Frontal cortex (tissue), 4 donors: ENCODE measurements at places on chromosomes 4 and X.

- no peak for DNase-seq
Observed at GRCh38 chrX:54452920-54453319, 12.7 kb downstream of the TSR2 start.

DNA sequence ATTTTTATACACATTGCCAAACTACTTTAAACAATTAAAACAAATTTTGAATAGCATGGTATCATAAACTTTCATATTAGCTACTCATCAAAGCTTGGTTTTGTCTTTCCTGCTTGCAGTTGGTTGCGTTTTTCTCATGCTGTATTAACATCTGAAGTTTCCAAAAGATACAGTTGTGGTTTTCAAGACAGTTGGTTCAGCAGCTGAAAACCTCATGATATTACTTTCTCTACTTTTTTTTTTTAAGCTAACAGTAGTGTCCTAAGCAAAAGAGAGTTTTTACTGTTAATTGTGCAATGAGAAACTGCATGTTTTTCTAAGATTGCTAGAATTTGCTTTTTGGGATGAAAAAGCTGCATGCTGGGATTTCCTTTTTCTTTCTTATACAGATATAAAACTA is 15.2 kb downstream of the RUFY3 start:
- no peak for DNase-seq

GRCh38 chrX:74535086-74535407 is 79.4 kb downstream of the RLIM start:
- no peak for DNase-seq

- no peak for DNase-seq
Observed at GRCh38 chr4:134544303-134544770, 342.7 kb upstream of the PABPC4L start.

GRCh38 chr4:16896881-16897750 is 1.3 kb downstream of the LDB2 start:
- DNase-seq = no peak

GRCh38 chr4:175562542-175562941 is 249.5 kb downstream of the GPM6A start:
- DNase-seq = no peak

- DNase-seq = no peak
Observed at GRCh38 chrX:155242300-155242699, 22.0 kb downstream of the RAB39B start.

DNA sequence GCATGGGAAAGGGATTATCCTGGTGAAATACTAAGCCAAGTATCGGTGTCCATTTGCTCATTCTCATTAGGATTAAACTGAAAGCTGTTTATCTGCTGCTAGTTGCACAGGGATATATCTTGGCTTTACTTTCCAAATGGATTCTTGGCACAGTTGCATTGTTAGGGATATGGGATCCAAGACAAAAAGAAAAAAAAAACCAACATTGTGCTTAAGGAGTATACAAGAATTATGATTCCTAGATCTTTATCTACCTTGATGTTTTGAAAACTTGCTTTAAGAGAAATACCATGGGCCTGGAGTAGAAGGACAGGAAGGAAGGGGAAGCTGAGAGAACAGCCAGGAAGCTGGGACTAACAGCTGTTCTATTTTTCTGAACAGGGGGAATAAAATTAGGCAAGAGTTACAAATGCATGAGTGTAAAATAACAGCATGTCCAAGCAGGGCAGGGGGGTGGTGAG is 107.6 kb downstream of the ATXN3L start:
- no peak for DNase-seq

GRCh38 chr4:38383646-38384121 is 280.3 kb upstream of the KLF3 start:
- no peak for DNase-seq

DNA sequence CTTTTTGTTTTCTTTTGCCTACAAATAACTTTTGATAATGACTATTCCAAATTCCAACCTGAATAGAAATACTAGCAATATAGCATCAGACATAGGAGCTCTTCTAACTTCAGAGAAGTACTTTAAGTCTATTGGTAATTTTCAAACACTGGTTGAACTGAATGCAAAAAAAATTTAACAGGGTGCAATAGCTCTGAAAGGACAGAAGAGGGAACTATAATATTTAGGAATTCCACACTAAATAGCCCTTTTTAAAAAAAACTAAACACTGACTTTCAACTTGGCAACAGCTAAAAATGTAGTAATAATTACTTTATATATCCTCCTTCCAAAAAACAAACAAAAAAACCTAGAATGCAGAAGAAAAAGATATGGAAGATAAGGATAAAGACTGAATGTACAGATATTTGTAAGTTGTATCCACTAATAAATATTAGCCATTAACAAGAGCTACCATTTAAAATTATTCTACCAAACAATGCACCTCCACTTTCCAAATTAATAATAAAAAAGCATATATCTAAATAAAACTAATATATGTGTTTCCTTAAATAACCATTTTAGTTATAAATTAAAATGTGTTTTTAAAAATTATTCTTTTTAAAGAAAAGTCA is 81.4 kb downstream of the FBXW7 start:
- DNase-seq = peak; percentile 16

GRCh38 chrX:143429811-143430210 is 87.5 kb downstream of the SPANXN3 start:
- no peak for DNase-seq

DNA sequence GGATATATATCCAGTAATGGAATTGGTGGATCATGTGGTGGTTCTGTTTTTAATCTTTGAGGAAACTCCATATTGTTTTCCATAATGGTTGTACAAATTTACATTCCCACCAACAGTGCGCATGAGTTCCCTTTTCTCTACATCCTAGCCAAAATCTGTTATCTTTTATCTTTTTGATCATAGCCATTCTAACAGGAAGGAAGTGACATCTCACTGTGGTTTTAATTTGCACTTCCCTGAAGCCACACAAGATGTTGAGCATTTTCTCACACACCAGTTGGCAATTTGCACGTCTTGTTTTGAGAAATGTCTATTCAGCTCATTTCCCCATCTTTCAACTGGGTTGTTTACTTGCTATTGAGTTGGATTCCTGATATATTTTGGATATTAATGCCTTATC is 194.9 kb downstream of the CBLL2 start:
- DNase-seq = no peak

DNA sequence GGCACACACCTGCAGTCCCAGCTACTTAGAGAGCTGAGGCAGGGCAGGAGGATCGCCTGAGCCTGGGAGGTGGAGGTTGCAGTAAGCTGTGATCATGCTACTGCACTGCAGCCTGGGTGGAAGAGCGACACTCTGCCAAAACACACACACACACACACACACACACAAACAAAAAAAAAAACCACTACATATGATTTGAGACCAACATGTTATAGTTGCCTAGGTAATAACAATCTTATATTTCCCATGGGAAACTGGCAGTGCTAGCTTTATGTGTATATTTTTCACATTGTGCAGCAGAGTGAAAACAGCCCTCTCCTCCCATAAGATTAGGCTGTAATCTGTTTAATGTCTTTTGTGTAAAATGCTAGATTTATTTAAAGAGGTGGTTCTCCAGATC is 3.1 kb upstream of the FAM241A start:
- DNase-seq = no peak

GRCh38 chr4:168569066-168569930 is 72.4 kb downstream of the PALLD start:
- DNase-seq = no peak

DNA sequence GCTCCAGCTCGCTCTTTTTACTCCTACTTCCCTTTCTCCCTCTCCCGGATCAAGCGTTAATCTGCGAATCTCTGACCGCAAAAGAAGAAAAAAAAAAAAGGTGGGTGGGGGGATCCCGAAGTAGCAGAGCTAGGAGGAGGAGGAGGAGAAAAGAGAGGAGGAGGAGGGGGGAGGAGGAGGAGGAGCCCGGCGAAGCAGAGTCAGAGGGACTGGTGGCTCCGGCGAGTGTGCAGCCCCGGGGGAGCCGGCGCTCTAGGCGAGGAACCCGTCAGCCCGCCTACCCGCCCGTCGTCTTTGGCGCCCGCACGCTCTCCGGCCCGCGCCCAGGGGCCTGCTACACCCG is at the start of gene NHSL2:
Gene NHSL2, plus strand, starts transcription at position 203 of the 343 bp plus-strand sequence.
- DNase-seq = no peak

GRCh38 chr4:78949735-78950134 is 10.5 kb upstream of the PAQR3 start:
- DNase-seq = no peak

DNA sequence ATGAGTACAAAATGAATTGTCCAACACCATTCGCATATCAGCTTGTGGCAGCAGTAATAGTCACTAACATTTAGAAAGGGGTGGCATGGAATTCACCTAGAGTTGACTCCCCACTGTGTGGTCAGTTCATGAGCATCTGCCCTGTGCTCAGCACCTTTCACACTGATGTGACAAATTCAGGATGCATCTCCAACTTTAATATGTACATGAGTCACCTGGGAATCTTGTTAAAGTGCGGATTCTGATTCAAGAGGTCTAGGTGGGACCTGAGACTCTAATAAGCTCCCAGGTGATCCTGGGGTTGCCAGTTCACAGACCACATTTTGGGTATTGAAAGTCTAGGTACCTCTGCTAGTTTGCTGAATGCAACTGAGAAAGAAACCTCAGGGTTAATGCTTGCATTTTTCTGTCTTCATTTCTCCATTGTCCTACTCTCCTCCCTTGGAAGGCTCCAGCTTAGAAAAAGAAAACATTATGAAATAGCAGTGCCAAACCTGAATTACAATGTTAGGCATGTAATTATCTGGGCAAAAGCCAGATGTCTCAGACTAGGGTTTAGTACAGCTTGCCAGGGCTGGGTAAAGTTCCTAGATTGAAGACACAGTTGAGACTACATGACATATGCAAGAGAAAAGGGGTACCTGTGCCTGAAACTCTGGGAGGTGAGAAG is 32.7 kb downstream of the TMSB4X start:
- DNase-seq = no peak

DNA sequence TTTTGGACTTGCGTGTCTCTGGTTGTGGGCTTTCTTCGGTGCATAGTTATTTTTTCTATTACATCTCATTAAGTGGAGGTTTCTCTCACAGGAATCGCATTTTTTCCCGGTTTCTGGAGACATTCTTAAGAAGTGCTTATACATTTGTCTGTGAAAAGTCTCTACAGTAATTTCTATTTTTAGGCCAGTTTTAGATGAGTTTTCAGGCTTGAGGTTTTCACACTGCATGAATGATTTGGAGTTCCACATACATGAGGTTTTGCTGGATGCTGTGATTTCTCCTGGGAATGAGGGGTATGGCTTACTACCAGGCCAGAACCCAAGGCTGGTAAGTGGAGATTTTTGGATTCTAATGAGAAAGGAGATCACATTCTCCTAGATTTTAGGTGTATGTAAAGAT is 422.6 kb upstream of the SLIT2 start:
- DNase-seq = no peak

DNA sequence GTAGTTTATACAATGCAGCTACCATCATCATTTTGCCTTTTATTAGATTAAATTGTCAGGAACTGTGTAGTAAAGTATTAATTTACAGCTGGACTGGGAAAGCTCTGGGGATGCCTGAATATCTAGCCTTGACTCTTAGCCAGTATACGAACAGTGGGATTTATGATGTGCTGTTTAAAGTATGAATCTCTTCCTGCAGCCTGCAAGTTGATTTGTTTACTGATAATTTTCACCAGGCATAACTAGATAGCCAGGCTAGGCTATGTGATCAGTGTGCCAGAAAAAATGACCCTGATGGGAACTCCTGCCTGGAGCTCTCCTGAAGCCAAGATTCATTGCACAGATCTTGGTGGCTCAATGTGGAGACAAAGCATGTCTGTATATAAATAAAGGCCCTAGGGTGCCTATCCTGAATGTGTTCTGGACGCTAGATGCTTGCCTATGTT is 119.2 kb downstream of the SCLT1 start:
- DNase-seq = no peak

DNA sequence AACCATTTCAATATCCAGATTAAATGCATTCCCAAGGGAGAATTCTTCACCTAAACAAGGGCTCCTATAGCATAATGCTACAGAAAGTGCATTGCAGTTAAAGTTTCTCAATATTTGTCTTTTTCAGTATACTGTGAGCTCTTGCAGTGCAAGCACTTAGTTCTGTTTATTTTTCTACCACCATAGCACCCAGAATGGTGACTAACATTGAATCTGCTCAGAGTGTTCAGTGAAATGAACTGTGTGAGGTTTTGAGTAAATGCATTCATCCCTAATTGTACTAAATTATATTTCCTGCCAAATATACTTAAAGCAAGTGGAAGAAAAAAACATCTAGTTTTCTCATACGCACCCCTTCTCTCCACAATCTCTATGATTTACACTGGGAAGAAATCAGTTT is 383.9 kb downstream of the PCDH7 start:
- DNase-seq = no peak

DNA sequence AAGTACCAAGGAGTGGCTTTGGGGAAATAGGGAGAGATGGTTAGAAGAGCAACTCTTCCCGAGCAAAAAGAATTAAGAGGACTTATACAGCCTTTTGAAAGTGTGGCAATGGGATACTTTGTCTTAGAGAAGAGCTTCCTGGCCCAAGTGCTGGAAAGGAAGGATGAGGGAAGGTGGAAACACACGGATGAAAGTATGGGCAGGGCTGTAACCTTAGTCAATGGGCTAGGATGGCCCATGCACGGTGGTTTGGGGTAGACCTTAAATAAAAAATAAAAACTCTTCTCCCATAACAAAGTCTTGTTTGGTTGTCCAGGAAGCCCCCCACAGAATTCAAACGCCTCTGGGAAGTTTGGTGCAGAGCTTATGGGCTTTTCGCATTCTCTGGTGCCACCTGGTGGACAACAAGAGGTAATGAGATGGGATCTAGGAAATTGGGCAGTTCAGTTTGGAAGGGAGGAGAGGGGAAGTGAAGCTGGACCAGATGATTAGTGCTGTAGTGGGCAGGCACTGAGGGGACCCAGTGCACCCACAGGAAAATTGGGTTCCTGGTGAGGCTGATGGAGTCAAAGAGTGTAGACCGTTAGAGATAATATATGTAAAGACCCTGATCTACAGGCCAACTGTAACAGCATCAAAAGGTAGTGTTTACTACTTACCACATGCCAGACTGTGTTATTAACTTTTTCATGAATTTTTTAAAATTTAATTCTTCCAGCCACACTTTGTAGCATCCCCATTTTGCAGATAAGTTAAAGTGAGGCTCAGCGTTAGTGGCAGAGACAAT is 13.8 kb upstream of the ENOX2 start:
- DNase-seq = peak; percentile 26

DNA sequence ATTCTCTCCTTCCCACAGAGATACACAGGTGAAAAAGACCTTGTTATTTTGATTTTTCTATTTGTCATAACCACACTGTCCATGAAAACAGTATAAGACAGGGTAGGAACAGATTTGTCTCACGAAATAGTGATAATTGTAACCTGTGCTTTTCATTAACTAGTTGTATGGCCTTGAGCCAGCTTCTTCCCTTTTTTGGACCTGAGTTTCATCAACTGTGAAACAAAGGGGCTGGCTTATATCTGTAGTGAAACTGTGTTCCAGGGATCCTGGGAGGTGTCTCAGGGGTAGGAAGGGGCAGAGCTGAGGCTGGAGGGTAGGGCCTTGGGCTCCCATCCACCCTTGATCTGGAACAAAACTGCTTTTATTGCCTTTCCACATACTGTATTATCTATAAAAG is 50.9 kb downstream of the MED28 start:
- DNase-seq = no peak
